ENCODE measurements at places on chromosomes 16 and 17.

DNA sequence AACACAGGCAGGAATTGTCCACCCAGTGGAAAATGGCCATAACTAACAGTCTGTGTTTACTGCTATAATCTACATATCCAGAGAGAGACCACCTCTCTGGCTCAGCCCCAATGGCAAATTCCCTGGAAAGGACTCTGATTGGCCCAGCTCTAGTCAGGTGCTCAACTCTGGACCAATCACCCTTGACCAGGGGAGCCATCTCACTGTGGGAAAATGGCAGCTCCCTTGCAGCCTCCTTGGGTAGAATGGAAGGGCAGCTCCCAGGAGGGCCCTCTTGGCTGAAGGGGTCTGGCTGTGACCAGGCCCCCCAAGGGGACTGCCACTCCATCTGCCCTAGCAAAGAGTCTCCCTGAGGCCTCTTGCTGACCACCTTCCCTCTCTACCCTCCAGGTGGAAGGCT lies 3.1 kb downstream of the ALOX15B start:
- no peak overlapping the region for H3K27ac ChIP-seq
- H3K4me1 ChIP-seq: peaks cover 7% of the 10 kb centered on the region
- no peak overlapping the region for H3K4me3 ChIP-seq
- DNase-seq: no peak
- no peaks in the 10 kb centered on the region for H3K36me3 ChIP-seq

DNA sequence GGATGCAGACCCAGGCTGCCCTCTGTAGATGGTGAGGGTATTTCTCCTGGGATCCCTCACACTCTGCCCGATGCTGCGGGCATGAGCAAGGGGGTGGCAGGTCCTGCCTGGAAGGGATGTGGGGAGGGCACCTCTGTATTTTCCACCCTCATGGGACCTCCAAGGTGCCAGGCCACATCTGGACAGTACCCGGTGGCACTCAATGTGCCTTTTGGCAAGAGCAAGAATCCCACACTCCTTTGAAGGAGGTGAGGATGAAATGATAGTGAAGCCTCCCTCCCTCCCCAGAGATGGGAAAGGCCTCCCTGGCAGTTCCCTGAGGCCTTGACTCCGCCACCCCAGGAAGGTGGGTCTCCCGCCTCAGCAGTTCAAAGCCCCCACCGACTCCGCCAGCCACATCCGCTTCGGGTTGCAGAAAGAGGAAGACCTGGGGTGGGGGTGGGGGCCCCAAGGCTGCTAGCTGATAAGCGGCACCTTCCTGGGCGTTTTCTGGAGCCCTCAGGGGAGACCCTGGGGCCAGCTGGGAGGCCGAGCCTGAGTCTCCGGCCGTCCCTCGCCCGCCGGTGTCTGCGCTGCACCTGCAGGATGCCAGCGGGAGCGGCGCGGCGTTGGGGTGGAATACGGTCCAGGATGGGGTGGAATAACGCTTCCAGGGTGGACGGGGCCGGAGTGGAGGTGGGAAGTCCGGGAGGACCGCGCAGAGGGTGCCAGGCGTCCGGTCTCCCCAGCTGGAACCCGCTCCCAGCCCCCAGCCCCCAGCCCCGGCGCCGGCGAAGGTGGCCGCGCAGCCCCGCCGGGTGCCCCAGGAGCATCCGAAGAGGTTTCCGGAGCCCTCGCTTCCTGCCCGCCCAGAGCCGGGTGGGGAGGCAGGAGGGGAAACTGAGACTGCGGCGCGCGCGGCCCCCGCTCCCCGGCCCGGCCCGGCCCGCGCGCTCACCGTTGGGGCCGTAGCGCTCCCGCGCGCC lies 718 bp downstream of the ATP2A3 start:
- no peaks in the 10 kb centered on the region for H3K27me3 ChIP-seq
- H3K36me3 ChIP-seq: no peaks in the 10 kb centered on the region
- DNase-seq: no peak

DNA sequence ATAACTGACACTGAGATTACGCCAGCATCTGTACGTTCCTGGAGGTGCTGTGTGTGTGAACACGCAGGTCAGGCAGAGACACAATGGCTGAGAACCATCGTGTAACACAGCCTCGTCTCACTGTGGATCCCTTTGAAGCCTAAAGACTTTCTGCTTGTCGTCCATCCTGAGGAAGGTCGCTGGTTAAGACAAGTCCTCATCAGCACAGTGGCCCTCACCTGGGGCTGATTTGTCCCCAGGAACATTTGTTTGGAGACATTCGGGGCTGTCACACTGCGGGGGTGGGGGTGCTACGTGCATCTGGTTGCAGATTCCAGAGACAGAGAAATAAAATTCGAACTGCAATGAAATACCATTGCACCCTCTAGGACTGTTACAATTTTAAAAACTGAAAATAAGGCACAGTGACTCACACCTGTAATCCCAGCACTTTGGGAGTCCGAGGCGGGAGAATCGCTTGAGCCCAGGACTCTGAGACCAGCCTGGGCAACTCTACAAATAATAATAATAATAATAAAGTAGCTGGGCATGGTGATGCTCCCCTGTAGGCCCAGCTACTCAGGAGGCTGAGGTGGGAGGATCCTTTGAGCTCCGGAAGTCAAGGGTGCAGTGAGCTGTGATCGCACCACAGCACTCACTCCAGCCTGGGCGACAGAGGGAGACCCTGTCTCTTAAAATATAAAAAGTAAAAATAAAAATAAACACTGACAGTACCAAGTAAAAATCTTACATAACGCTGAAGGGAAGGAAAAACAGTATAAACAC lies 112.0 kb upstream of the METRNL start:
- H3K27ac ChIP-seq: no peak overlapping the region
- no peak overlapping the region for H3K4me3 ChIP-seq
- no peak for DNase-seq
- H3K36me3 ChIP-seq: no peaks in the 10 kb centered on the region
- no peaks in the 10 kb centered on the region for H3K27me3 ChIP-seq
- no peaks in the 10 kb centered on the region for H3K4me1 ChIP-seq

- H3K27me3 ChIP-seq: no peaks in the 10 kb centered on the region
- H3K27ac ChIP-seq: no peak overlapping the region
- no peak overlapping the region for H3K4me3 ChIP-seq
- no peaks in the 10 kb centered on the region for H3K4me1 ChIP-seq
- DNase-seq: no peak
- H3K36me3 ChIP-seq: no peaks in the 10 kb centered on the region
Measured at GRCh38 chr17:10233161-10233560, 34.8 kb upstream of the GAS7 start.

- H3K27me3 ChIP-seq: no peaks in the 10 kb centered on the region
- peak; percentile 29 for DNase-seq
- H3K36me3 ChIP-seq: no peaks in the 10 kb centered on the region
- H3K4me3 ChIP-seq: no peak overlapping the region
- no peak overlapping the region for H3K27ac ChIP-seq
Measured at GRCh38 chr16:11824362-11824761, 27.0 kb downstream of the RSL1D1 start.

- no peaks in the 10 kb centered on the region for H3K27me3 ChIP-seq
- H3K4me1 ChIP-seq: no peaks in the 10 kb centered on the region
- DNase-seq: no peak
- H3K4me3 ChIP-seq: no peak overlapping the region
- no peak overlapping the region for H3K27ac ChIP-seq
- no peaks in the 10 kb centered on the region for H3K36me3 ChIP-seq
Measured at GRCh38 chr17:74465378-74466110, 890 bp upstream of the CD300A start.

DNA sequence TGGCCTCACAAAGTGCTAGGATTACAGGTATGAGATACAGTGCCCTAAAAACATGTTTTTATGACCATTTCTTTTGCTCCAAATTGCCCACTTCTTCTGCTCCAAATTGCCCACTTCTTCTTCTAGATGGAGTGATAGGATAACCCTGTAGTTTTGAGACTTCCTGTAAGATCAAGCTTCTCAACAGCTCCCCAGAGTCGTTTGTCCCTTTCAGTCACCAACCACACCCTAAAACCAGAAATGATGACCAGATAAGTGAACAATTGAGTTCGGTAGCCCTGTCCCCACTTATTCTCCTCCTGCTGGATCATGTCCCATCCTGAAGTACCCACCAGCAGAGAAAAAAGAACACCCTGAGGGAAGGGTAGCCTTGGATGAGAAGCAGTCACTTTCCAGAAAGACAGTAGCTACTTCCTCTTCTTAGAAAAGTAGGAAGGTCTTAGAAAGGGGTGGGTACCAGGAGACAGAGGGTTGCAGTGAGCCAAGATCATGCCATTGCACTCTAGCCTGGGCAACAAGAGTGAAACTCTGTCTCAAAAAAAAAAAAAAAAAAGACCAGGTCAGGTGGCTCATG lies 2.5 kb downstream of the ODAD4 start:
- H3K4me3 ChIP-seq: no peak overlapping the region
- peaks cover 4% of the 10 kb centered on the region for H3K4me1 ChIP-seq
- no peak for DNase-seq
- no peak overlapping the region for H3K27ac ChIP-seq

DNA sequence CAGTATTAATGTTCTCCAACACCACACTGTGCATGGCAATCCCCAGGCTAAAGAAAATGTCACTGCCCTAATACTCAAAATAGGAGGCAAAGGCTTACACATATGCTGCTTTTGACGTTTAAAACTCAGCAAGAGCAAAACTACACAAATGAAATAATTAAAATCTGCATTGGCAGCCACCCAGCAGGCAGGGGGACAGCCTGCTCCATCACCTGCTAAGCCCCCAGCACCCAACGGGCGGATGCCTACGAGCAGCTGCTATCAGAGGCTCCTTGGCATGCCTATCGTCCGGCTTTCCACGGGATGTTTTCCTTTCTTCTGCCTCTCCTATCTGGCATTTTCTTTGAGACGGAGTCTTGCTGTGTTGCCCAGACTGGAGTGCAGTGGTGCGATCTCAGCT lies 337.5 kb downstream of the SOX9 start:
- H3K4me3 ChIP-seq: no peak overlapping the region
- H3K4me1 ChIP-seq: peaks cover 27% of the 10 kb centered on the region
- DNase-seq: no peak
- H3K27me3 ChIP-seq: no peaks in the 10 kb centered on the region
- no peak overlapping the region for H3K27ac ChIP-seq

DNA sequence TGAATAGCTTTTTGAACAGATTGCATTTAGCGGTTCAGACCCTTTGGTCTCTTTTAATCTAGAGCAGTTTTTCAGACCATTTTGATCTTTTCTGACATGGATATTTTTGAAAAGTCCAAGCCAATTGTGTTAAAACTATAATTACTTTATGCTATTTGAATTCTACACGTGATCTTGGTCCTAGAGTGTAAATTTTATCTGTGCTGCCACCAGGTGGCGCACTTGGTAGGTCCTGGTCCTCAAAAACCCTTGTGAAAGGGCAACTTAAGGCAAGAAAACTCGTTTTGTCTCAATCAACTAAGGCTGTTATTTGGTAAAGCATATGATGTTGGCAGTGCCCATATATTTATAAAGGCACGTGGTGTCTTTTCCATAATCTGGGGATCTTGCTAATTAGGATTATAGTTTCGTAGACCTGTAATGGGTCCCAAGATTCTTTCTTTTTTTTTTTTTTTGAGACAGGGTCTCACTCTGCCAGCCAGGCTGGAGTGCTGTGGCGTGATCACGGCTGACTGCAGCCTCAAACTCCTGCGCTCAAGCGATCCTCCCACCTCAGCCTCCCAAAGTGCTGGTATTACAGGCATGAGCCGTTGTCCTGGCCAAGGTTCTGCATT lies 43.9 kb upstream of the TEX2 start:
- H3K4me3 ChIP-seq: no peak overlapping the region
- no peaks in the 10 kb centered on the region for H3K36me3 ChIP-seq
- H3K27ac ChIP-seq: no peak overlapping the region
- H3K27me3 ChIP-seq: no peaks in the 10 kb centered on the region
- peaks cover 38% of the 10 kb centered on the region for H3K4me1 ChIP-seq

DNA sequence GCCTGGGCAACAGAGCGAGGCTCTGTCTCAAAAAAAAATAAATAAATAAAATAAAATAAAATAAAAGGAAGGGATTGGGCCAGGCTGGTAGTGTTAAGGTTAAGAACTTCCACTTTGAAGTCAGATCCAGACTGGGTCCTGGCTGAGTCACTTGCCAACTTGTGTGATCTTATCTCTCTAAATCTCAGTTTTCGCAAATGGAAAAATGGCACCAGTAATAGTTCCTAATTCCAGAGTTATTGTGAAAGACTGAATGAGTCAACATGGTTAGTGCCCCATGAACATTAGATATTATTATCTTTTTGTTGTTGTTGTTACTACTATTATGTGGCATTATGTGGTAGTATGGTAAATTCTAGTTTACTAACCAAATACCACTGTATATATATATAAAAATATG lies 188.0 kb upstream of the AXIN2 start:
- H3K36me3 ChIP-seq: no peaks in the 10 kb centered on the region
- no peaks in the 10 kb centered on the region for H3K4me1 ChIP-seq
- no peak overlapping the region for H3K27ac ChIP-seq
- no peaks in the 10 kb centered on the region for H3K27me3 ChIP-seq
- no peak for DNase-seq
- H3K4me3 ChIP-seq: no peak overlapping the region

GRCh38 chr17:72433797-72434196 lies 313.0 kb downstream of the SOX9 start:
- no peak overlapping the region for H3K4me3 ChIP-seq
- DNase-seq: no peak
- no peaks in the 10 kb centered on the region for H3K36me3 ChIP-seq
- H3K27me3 ChIP-seq: no peaks in the 10 kb centered on the region

DNA sequence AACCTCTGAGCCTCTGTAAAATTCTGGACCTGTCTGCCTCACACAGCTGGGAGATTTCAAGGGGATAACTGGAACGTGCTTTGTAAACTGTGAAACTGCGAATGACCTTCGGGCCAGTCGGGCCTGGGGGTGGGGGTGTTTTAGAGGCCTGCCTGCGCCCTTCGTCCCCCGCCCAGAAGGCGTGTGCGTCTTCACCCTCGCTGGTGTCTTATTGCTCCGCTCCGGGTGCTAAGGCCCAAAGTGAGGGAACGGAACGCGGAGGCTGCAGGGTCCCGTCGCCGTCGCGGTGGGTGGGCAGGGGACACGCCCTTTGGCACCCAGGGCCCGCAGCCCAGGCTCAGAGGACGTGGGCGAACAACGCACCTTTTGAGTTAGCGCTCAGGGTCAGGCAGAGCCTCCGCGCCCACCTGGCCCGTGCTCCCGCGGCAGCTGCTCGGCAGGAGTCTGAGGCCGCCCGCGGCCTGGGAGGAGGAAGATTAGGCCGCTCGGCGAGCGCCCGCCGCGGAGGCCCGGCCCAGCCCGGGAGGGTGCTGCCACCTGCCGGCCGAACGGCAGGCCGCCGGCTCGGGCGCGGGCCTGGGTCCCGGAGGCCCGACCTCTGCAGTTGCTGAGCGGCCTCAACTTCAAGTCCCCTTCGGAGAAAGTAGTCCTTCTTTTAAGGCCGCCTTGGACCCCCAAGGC lies 29.7 kb downstream of the DCAKD start:
- peaks cover 18% of the 10 kb centered on the region for H3K4me1 ChIP-seq
- no peak overlapping the region for H3K27ac ChIP-seq
- no peaks in the 10 kb centered on the region for H3K36me3 ChIP-seq
- no peaks in the 10 kb centered on the region for H3K27me3 ChIP-seq
- H3K4me3 ChIP-seq: peak overlapping the region; percentile 57

GRCh38 chr16:87316923-87317749 lies at the start of gene C16orf95:
Gene C16orf95 (minus strand): TSS chr16:87317392. CDS start chr16:87317242, 150 bp downstream.
- peak; percentile 99 for DNase-seq
- peaks cover 6% of the 10 kb centered on the region for H3K4me1 ChIP-seq
- H3K4me3 ChIP-seq: peak within 1 kb of the TSS; percentile 90
- H3K27ac ChIP-seq: peak within 1 kb of the TSS; percentile 99

GRCh38 chr17:43175213-43176118 lies 4.5 kb downstream of the NBR1 start:
- DNase-seq: peak; percentile 10
- H3K36me3 ChIP-seq: no peaks in the 10 kb centered on the region
- peaks cover 35% of the 10 kb centered on the region for H3K4me1 ChIP-seq
- no peak overlapping the region for H3K4me3 ChIP-seq
- peak overlapping the region; percentile 42 for H3K27ac ChIP-seq
- no peaks in the 10 kb centered on the region for H3K27me3 ChIP-seq
